ENCODE measurements at places on chromosomes 5 and 9.

DNA sequence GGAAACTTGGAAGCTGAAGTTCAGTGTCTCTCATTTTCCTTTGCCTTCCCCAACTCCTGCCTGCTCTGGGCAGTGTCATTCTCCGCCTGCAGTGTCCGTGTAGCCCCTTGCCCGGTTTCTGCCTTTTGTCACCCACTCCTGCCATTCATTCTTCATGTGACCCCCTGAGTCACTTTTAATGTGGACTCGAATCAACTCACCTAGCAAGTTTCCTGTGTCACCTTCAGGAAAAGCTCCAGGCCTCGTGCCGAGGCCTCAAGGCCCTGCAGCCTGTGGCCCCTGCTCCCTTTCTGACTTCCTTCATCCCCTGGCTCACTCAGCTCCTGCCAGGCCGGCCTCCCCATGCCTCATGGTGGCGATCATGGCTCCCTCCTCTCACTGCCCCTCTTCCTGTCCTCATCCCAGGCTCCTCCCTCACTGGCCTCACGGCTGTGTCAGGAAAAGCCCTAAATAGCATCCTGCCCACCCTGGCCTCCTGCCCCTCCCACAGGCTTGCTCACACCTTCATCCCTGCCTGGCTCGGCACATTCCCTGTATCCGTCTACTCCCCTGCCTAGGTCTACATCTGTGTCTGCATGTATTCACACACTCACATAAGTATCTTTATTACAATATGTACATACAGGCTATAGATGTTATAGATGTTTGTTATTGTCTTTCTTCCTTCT lies 294.9 kb downstream of the MED10 start:
- no peak for DNase-seq

DNA sequence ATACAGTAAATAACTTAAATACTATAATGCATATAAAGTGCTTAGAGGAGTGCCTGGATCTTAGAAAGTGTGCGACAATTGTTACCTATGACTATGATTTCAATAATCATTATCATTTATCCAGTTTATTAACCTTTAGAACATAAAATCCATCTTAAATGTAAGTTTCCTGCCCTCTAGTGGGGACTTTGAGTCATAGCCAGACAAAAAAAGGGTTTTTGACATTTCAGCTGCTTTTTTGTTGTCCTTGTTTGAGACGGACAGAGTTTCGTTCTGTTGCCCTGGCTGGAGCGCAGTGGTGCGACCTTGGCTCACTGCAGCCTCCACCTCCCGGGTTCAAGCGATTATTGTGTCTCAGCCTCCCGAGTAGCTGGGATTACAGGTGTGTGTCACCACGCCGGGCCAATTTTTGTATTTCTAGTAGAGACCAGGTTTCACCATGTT lies 9.7 kb upstream of the C9orf152 start:
- no peak for DNase-seq

GRCh38 chr5:77952636-77953212 lies 176.6 kb upstream of the TBCA start:
- DNase-seq = no peak

- no peak for DNase-seq
Observed at GRCh38 chr5:131945551-131946168, at the start of gene MEIKIN. MEIKIN (minus strand) TSS chr5:131945663; CDS start chr5:131945505, 158 bp downstream.

DNA sequence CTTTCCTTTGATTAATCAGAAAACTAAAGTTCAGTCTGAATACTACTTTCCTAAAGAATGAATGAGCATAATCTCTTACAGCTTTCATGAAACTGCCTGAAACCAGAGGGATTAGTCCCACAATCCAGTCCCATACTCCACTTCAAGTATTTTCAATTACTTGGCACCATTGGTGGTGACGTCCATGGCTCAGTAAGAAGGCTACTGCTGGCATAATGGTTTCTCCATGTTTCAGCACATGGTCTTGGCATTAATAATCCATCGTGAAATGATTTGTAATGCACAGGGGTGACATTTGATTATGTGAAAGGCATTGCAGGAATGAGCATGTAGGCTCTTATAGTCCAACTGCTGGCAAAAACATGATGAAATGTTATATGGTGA lies 23.4 kb downstream of the LIX1 start:
- DNase-seq = no peak

DNA sequence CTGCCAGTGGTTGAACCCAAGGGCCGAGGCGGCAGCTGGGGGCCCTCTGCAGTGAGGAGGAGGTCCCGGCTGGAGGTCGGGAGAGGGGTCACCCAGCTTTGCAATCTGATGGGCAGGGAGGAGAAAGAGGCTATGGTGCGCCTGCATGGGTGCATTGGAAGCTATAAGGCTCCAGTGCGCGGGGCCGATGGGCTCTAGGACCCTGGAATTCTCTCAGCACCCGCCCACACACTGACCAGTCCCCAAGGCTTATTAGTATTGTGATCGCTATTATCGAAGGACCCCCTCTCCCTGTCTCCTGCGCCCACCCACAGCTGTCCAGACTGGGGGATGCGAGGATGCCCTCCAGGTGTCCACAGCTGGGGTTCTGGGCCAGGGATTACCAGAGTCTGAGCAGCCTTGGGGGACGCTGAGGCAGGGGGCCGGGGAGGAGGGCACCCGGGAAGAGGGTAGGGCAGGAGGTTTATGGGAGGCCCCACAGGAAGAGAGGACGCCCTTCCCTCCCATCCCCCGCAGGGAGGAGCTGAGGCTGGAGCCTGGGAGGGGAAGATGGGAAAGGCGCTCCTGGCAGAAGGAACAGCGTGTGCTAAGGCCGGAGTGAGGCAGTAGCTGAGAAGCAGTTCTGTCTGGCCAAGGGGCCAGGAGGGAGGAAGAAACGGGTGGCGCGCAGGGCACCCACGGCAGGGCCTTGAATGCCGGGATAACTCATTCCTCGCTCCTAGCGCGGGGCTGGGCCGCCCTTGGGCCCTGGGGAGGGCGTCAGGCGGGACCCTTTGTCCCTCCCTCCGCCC lies 24.2 kb downstream of the C9orf50 start:
- DNase-seq = no peak

DNA sequence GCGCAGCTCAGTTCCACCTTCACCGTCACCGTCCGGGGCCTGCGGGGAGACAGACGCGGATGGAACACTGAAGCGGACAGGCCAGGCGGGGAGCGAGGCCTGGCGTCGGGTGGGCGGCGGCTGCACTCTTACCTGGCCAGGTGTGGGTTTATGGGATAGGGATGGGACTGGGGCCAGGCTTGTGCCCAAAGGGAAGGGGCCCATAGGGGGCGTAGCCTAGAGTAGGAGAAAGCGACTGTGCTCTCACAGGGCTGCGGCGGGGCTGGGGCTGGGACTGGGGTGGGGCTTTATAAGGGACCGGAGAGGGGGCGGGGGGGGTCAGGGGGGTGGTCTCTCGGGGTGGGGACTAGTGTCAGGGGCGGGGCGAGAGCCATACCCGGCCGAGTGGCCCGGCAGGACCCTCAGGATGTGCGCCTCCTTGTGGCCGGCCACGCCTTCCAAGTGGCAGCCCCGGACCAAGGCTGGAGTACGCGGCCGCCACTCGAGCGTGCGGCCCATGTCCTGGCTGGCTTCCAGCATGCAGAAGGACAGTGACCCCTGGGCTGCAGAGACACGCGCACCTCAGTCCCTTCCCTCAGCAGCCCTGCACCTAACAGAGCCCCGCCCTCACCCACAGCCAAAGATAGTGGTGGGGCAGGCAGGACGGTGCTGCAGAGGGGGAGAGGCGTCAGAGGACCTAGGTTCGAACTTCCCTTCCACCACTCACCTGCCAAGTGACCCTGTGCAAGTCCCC lies 22.8 kb downstream of the FPGS start:
- DNase-seq = no peak

DNA sequence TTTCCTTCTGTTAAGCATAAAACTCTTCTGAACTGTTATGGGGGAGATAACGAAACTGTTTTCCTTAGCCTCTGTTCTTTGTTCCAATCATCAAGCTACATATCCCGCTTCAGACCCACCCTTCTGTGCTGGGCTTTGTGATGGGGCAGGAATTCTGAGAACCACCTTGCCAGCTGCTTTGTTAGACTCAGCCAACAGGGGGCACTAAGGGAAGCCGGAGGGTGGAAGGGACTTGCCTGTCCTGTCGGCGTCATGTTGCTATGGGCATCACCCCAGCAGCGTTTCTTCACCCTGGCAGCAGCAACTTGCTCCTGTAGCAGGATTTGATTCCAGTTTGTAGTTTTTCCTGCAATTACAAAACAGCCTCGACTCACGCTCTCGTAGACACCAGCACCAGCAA lies 169.1 kb downstream of the CAAP1 start:
- DNase-seq = no peak

GRCh38 chr9:79477241-79477840 lies 94.4 kb upstream of the TLE4 start:
- no peak for DNase-seq

DNA sequence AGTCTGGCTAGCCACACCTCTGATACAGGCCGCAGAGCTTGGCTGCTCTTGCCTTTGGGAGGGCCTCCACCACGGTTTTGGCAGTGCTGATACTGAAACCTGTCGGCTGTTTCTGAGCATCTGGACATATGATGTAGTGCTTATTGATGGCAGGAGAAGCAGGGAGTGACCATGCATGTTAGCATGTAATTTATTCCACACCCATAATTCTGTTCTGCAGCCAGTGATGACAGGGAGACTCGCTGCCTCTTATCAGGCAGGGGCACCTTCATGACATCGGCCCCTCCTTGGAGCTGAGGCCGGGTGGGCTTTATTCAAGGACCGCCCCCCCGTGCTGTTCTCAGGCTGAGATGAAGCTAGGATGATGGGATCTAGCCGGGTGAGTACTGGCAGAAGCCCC lies 49.0 kb downstream of the OLFM1 start:
- DNase-seq = no peak

GRCh38 chr5:138471052-138471361 lies 5.7 kb downstream of the EGR1 start:
- DNase-seq = no peak

GRCh38 chr5:99955962-99956361 lies 579.2 kb upstream of the FAM174A start:
- no peak for DNase-seq

- DNase-seq = no peak
Observed at GRCh38 chr9:104786293-104786692, 22.4 kb downstream of the NIPSNAP3B start.

DNA sequence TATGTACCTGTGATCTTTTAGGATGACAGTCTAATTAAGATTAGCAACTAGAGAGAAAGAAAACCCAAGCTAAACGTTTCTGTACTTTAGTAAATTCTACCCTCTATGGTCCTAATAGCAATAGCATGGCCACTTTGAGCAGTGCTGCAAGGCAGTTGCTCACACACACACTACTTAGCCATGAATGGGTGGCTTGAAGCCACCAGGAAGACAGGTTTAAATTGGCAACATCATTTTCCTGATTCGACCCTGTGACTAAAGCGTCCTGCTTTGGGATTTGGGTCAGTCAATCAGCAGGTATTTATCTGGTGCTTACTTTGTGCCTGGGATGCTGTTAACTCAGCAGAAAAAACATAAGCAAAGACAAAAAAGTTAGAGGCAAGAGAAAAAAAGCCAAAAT lies 150.6 kb downstream of the ARRDC3 start:
- DNase-seq = no peak

GRCh38 chr9:115374724-115375268 lies 256.8 kb upstream of the TNC start:
- DNase-seq = no peak

DNA sequence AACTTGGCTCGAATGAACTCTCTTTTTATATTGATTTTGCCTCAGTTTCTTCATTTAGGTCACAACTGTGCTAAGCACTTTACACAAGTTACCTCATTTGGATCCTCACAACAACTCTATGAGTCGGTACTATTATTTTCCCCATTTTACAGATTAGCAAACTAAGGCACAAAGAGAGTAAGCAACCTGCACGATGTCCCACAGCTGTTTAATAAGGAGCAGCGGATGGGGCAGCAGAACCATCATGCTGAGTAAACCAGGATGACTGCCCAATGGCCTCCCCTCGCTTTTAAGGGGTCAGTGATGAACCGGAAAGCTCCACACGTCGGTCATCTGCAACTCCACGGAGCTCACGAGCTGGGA lies 607 bp downstream of the PRELID2 start:
- no peak for DNase-seq

DNA sequence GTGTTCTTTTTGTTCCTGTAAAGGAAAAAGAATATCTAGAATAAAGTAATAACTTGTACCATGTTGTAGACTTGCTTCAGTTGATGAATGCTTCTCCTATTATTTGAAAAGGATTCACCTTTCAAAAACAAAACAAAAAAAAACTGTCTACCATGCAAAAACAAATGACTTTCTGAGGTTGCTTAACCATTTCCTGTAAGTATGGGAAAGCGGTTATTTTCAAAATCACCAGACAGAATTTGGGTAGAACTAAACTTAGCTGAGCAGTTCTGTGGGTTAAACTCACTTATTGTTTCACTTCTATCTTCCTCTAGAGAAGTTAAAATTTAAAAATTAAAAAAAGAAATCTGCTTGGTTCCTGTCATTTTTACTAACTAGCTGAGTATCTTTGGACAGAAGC lies 25.2 kb downstream of the LNPEP start:
- DNase-seq = no peak

DNA sequence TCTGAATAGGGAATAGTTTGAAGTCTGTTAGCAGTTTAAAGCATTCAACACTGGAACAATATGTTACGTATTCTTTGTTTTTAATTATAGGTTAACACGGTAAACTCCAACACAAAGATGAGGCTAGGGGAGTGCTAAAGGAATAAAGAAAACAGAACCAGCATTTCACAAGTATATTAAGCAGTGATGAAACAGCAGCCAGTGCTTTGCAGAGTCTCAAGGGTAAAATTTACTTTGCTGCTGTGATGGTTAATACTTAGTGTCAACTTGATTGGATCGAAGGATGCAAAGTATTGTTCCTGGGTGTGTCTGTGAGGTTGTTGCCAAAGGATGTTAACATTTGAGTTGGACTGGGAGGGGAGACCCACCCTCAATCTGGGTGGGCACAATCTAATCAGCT lies 30.0 kb upstream of the GSN start:
- DNase-seq = no peak

DNA sequence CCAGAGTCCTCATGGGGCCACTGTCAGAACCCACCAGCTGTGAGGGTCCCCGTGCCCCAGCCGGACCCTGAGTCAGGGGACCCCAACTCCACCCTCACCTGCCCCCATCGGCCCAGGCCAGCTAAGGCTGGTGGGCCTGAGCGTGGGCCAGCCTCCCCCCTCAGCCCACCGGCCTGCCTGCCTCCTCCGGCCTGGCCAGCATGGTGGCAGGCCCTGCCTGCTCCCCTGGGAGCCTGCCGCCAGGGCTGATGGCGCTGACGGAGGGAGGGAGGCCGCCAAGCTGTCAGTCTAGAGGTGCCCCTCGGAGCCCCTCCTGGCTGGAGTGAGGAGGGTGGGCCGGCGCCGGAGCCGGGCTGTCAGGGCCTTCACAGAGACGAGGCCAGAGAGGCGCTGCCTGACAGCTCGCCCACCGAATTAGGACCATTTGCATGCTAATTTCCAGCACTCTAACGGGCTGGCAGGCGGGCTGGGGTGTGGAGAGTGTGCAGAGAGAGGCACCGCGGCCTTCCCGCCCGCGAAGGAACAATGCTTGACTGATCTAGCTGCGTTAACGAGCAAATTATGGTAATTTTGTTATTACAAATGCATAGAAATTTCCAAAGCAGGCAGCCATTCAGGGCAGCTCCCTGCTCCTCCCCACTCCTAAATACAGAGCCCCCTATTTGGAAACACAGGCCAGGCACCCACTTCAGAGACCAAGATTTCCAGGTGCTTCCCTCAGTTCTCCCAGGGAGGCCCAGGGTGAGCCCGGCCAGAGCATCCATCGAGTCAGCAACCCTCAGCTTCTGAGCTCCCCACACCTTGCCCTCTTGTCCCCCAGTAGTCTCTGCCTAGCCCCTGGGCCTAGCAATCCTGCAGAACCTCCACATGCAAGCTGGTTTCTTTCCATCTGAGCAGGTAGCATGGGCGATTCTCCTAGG lies 169.3 kb downstream of the PAX5 start:
- no peak for DNase-seq

GRCh38 chr5:177440990-177441780 lies 5.4 kb upstream of the PRR7 start:
- no peak for DNase-seq
